Amygdala (tissue), 56 donors: ENCODE measurements at places on chromosomes 5 and 9.

- peak; percentile 32 for DNase-seq
These were observed 119.5 kb downstream of the SYK start for GRCh38 chr9:90921104-90921503.

GRCh38 chr5:169027501-169028061 lies 273.4 kb downstream of the SLIT3 start:
- no peak for DNase-seq

DNA sequence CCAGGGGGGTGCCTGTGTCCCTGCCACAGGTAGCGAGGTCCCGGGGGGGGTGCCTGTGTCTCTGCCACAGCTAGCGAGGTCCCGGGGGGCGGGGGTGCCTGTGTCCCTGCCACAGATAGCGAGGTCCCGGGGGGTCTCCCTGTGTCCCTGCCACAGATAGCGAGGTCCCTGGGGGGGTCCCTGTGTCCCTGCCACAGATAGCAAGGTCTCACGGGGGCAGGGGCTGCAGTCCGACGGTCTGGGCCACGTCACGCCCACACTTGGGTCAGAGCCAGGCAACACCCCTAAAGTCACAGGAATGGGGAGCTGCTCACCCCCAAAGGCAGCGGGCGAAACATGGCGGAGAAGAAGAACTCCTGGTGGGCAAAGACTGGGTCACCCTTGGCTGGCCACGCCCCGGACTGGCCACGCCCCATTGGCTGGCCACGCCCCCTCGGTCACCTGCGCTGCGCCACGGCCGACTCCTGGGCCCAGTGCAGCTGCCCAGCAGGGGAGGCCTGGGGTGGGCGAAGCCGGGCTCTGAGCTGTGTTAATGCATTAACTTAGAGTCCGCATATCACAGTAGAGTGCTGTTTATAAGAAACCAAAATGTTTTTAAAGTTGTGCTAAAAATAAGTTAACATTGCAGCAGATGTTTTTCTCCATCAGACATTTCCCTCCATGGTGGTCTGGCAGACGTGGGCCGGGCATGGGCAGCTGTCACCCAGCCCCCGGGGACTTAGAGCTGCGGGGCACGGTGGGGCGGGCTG lies 7.0 kb downstream of the NOXA1 start:
- no peak for DNase-seq

- DNase-seq: no peak
These were observed 395.9 kb downstream of the SEMA5A start for GRCh38 chr5:9149988-9150387.

DNA sequence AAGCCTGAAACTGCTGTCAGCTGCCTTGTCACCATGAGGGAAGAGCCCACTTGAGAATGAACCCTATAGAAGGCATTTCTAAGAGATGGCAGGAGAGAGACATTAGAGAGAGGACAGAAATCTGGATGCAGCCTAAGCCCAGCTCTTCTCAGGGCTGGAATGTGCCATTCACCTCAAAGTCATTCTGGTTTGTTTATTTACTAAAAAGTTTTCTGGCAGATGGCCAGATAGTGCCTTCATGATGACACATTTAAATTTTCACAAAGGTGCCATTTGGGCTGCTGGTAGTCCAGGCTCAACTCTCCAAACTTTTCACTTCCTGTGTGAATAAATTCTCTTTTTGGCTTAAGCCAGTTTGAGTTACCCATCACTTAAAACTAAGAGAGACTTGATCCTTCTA lies 144.6 kb upstream of the ZNF366 start:
- no peak for DNase-seq

GRCh38 chr5:170251462-170251861 lies 18.7 kb downstream of the C5orf58 start:
- no peak for DNase-seq

- DNase-seq: no peak
These were observed 344.1 kb downstream of the SEMA5A start for GRCh38 chr5:9201761-9202160.
